ENCODE measurements at places on chromosomes 4 and X. TPM values are rescaled to one million over a fixed set of nuclear protein-coding genes. Genes with fewer than 3 reads are reported as not detected.

GRCh38 chrX:123818243-123818642 lies 41.6 kb upstream of the XIAP start:
- no peak overlapping the region for H3K4me3 ChIP-seq
- H3K36me3 ChIP-seq, result no peaks in the 10 kb centered on the region
- H3K27me3 ChIP-seq, result no peaks in the 10 kb centered on the region
- no peaks in the 10 kb centered on the region for H3K4me1 ChIP-seq
- peak; percentile 57 for DNase-seq
- H3K27ac ChIP-seq, result no peak overlapping the region

DNA sequence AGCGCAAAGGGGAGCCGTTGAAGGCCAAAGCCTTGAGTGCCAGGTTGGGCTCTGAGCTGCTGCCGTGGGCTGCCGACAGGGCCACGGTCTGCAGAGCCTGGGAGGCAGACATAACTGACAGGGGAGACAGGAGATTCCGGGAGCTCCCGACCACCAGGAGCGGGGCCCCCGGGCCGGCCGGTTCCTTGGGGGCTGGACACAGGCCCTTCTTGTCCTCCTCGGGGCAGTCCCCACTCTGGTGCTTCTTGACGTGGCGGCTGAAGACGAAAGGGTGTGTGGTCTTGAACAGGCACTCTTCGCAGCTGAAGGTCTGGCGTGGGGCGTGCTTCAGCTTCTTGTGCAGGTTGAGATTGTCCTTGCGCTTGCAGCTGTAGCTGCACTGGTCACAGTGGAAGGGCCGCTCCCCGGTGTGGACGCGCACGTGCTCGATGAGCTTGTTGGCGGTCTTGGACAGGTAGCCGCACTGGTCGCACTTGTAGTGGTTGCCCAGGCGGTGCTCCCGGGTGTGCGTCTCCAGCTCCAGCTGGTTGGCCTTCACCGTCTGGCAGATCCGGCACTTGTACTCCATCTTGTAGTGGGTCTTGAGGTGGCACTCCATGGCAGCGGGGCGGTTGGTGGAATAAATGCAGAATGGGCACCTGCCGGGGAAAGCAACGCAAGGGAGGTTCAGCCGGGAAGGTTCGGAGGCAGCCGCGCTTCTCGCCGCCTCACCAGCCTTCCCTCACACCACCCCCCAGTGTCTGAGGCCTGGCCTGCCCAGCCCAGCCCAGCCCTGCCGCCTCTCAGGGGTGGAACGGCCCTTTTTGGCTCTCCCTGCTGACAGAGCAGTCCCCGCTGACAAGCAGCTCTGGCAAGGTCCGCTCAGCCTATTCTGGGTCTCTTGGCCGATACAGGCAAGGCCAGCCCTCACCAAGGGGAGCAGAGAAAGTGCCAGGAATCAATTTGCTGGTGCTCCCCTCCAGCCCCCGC lies 81.3 kb downstream of the C4orf51 start:
- no peak for DNase-seq
- no peaks in the 10 kb centered on the region for H3K4me1 ChIP-seq
- H3K27ac ChIP-seq, result no peak overlapping the region

GRCh38 chrX:106300656-106301055 lies 132.6 kb downstream of the PWWP3B start:
- no peaks in the 10 kb centered on the region for H3K4me1 ChIP-seq
- DNase-seq, result no peak
- H3K27me3 ChIP-seq, result no peaks in the 10 kb centered on the region
- no peak overlapping the region for H3K4me3 ChIP-seq
- H3K27ac ChIP-seq, result no peak overlapping the region

DNA sequence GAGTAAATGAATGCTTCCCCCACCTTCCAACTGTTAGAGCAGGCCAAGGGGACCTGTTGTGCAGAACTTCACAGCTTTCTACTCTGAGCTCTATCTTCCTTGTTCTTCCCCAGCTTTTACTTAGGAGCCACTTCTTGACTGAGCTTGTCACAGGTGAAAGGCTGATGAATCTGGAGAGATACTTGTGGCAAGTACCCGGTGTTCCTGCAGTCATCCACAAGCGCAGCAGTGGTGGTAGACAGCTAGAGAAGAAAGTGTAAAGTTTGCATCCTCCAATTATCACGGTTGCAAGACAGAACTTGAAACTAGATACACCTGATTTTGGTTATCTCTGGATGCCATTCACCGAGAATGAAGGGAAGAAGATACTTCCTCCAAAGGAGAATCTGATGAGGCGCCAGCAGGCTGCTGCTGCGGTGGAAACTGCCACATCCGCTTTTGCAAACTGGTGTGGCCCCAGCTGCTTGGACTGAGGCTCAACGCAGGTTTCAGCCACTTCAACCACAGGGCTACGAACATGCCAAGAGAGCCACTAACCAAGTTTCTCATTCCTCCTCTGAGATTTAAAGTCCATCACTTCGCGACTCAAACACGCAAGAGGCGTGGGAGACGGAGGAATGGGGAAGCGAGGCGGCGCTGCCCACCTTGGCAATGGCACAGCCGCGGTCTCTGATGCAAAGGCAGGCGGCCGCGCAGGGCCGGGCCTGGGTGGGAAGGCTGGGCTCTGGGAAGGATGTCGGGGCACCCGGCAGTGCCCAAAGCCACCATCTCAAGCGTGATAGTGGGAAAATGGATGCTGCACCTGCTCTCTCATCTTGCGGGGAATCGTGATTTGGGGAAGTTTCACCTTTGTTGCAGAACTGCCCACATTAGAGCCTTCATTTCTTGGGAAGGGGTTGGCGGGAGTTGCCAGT lies 1.3 kb upstream of the FHIP1A start:
- no peaks in the 10 kb centered on the region for H3K27me3 ChIP-seq
- peak overlapping the region; percentile 51 for H3K4me3 ChIP-seq
- H3K4me1 ChIP-seq, result peaks cover 4% of the 10 kb centered on the region

DNA sequence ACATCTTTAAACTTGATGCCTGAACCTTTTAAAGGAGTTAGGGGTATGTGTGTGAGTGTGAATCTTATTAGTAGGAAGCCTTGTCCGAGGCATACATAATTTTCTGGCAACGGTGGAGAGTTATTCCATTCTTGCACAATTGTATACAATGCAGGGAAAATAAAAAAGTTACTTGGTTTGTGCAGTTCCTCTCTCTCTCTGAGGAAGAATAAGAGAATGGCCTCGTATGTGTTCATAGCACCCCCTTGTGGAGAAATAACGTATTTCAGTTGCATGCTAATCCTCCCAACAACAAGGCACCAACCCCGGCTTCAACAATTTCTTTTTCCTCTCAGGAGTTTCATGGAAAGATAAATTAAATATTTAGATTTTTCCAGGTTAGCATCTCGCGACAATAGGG lies 33.7 kb upstream of the FGF13 start:
- H3K36me3 ChIP-seq, result no peaks in the 10 kb centered on the region
- H3K4me1 ChIP-seq, result no peaks in the 10 kb centered on the region
- H3K27ac ChIP-seq, result no peak overlapping the region
- H3K27me3 ChIP-seq, result no peaks in the 10 kb centered on the region

DNA sequence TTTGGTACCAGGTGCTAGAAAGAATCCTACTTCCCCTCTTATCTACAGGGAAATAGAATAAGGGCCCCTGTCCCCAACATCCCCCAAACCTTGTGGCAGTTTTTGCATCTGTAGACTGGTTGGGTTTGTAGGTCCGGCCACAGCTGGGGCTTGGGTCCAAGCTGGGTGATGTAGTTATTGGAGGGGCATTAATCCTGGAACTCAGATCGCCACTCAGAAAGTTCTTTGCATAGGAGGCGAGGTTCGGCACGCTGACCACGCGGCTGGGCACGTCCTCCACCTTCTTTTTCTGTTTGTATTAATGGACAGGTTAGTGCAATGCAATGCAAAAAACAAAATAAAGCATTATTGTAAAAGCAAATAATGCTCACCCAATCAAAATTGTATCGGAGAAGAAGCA lies 19.2 kb downstream of the MED28 start:
- no peaks in the 10 kb centered on the region for H3K27me3 ChIP-seq
- H3K4me1 ChIP-seq, result no peaks in the 10 kb centered on the region
- no peak overlapping the region for H3K4me3 ChIP-seq
- H3K27ac ChIP-seq, result no peak overlapping the region
- DNase-seq, result no peak
- H3K36me3 ChIP-seq, result no peaks in the 10 kb centered on the region

GRCh38 chrX:15344106-15344505 lies 8.8 kb upstream of the PIGA start:
- no peaks in the 10 kb centered on the region for H3K4me1 ChIP-seq
- H3K4me3 ChIP-seq, result no peak overlapping the region
- H3K27me3 ChIP-seq, result no peaks in the 10 kb centered on the region
- H3K36me3 ChIP-seq, result no peaks in the 10 kb centered on the region

DNA sequence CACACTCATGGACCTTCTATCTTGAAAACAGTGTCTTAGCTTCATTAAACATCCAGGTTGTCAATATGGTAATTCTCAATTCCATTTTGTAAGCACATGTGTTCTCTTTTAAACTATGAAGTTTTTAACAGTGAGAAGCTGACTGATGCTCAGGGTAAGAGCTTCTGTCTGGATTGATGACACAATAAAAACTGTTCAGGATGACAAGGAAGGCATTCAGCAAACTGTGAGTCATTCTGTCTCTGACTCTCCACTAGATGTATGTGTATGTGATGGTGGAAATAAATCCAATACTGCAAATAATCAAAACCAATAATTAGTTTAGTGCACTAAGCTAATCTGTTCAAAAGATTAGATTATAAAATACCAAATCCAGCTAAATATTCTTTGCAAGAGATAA lies 115.3 kb upstream of the ARX start:
- no peaks in the 10 kb centered on the region for H3K36me3 ChIP-seq
- no peak overlapping the region for H3K27ac ChIP-seq
- no peaks in the 10 kb centered on the region for H3K4me1 ChIP-seq
- no peak for DNase-seq
- H3K27me3 ChIP-seq, result no peaks in the 10 kb centered on the region
- no peak overlapping the region for H3K4me3 ChIP-seq

DNA sequence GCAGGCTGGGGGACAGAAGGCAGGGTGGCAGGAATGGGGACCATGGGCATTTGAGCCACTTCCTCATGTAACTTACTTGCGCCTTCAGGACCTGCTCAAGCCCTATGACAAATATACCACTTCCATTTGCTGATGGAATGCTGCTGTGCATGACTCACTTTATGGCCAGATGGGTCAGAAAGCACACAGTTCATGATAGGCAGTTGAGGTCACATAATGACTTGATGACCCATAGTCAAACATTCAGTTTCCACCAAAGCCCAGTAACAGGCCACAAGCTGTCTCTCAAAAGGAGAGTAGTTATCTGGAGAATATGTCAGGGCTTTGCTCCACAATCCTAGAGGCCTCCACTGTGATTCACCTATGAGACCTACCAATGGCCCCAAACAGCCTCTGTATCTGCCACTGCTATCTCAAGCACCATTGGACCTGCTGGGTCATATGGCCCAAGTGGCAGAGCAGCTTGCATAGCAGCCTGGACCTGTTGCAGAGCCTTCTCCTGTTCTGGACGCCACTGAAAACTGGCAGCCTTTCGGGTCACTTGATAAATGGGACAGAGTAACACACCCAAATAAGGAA lies 5.3 kb upstream of the PAPSS1 start:
- H3K4me3 ChIP-seq, result no peak overlapping the region
- H3K36me3 ChIP-seq, result no peaks in the 10 kb centered on the region
- H3K27me3 ChIP-seq, result no peaks in the 10 kb centered on the region
- DNase-seq, result no peak
- H3K27ac ChIP-seq, result no peak overlapping the region
- H3K4me1 ChIP-seq, result no peaks in the 10 kb centered on the region

GRCh38 chr4:107148904-107149303 lies 112.8 kb upstream of the DKK2 start:
- H3K27ac ChIP-seq, result no peak overlapping the region
- H3K27me3 ChIP-seq, result no peaks in the 10 kb centered on the region
- no peaks in the 10 kb centered on the region for H3K4me1 ChIP-seq
- no peak overlapping the region for H3K4me3 ChIP-seq
- no peaks in the 10 kb centered on the region for H3K36me3 ChIP-seq

Gene CFAP299
- total RNA-seq, result not detected

GRCh38 chr4:6788123-6788522 lies 5.6 kb downstream of the KIAA0232 start:
- H3K36me3 ChIP-seq, result no peaks in the 10 kb centered on the region
- DNase-seq, result no peak
- peaks cover 5% of the 10 kb centered on the region for H3K4me1 ChIP-seq
- no peaks in the 10 kb centered on the region for H3K27me3 ChIP-seq

- no peak overlapping the region for H3K27ac ChIP-seq
- no peak overlapping the region for H3K4me3 ChIP-seq
- DNase-seq, result no peak
Measured at GRCh38 chrX:54980334-54980733, 13.7 kb downstream of the PFKFB1 start.

Gene RAI2
- total RNA-seq, result 25.6 TPM

GRCh38 chr4:176034936-176035335 lies 30.7 kb upstream of the WDR17 start:
- no peaks in the 10 kb centered on the region for H3K27me3 ChIP-seq
- no peaks in the 10 kb centered on the region for H3K4me1 ChIP-seq
- no peak overlapping the region for H3K27ac ChIP-seq
- no peak for DNase-seq
- H3K36me3 ChIP-seq, result no peaks in the 10 kb centered on the region

DNA sequence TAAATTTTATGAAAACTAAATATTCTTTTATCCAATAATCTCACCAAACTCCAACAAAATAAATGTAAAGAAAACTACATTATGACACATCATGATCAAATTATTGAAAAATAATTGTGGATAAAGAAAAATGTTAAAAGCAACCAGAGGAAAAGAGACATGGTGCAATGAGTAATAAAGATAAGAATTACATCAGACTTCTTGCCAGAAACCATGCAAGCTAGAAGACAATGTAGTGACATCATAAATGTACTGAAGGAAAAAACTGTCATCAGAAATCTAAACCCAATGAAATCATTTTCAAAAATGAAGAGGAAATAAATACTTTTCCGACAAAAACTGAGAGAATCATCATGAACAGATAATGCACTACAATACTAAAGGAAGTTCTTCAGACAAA lies 135.9 kb upstream of the EOLA2 start:
- H3K27me3 ChIP-seq, result no peaks in the 10 kb centered on the region
- no peak overlapping the region for H3K4me3 ChIP-seq
- H3K36me3 ChIP-seq, result no peaks in the 10 kb centered on the region
- H3K4me1 ChIP-seq, result no peaks in the 10 kb centered on the region

Gene PPP1R2C
- total RNA-seq, result not detected

- DNase-seq, result no peak
- H3K27me3 ChIP-seq, result no peaks in the 10 kb centered on the region
- H3K4me1 ChIP-seq, result no peaks in the 10 kb centered on the region
- no peak overlapping the region for H3K27ac ChIP-seq
Measured at GRCh38 chr4:157121401-157121800, 45.5 kb downstream of the GLRB start.

Gene PLXNB3
- 8.9 TPM for total RNA-seq

Gene FGF13
- total RNA-seq, result not detected

DNA sequence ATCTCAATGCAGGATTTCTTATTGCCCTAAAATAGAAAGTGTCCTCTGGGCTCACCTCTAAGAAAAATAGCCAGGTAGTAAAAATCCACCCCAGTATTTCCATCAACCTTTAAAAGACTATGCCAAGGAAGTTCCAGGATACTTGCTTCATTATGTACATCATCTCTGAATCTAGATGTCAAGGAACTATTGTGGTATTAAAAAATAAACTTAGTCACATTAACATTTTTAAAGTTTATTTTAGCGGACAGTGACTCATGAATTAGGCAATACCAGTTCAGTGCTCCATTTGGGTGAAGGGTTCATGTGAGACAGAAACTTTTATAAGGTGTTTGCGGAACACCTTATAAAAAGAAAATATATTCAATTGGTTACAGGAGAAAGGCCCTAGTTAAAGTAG lies 209.2 kb downstream of the ADAM29 start:
- no peaks in the 10 kb centered on the region for H3K36me3 ChIP-seq
- no peaks in the 10 kb centered on the region for H3K4me1 ChIP-seq
- no peak overlapping the region for H3K27ac ChIP-seq
- no peak for DNase-seq
- no peak overlapping the region for H3K4me3 ChIP-seq

Data from Peyer's patch (tissue), 4 donors.